ENCODE measurements at places on chromosomes 2 and 18.

GRCh38 chr2:117737846-117738245 lies 76.6 kb upstream of the DDX18 start:
- DNase-seq, result no peak

GRCh38 chr2:129443235-129443864 lies 536.1 kb upstream of the RAB6C start:
- DNase-seq, result no peak

- DNase-seq, result no peak
These were observed 10.6 kb downstream of the SCG2 start for GRCh38 chr2:223591596-223591995.

DNA sequence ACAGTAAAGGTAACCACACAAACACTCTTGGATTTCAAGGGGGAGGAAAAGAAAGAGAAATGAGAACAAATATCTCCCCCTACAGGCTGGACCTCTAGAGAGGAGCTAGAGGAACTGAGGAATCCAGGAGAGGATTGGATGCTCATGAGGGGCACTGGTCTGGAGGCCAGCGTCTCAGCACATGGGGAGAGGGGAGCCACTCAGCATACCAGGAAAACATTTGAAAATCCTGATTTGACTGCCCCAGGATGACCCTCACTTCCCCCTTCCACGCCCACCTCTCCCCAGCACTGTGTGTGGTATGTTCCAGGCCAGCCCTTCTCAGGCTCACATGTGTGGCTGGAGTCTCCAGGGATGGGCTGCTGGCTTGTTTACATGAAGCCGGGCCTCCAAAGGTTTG lies 396.8 kb upstream of the ID2 start:
- no peak for DNase-seq

DNA sequence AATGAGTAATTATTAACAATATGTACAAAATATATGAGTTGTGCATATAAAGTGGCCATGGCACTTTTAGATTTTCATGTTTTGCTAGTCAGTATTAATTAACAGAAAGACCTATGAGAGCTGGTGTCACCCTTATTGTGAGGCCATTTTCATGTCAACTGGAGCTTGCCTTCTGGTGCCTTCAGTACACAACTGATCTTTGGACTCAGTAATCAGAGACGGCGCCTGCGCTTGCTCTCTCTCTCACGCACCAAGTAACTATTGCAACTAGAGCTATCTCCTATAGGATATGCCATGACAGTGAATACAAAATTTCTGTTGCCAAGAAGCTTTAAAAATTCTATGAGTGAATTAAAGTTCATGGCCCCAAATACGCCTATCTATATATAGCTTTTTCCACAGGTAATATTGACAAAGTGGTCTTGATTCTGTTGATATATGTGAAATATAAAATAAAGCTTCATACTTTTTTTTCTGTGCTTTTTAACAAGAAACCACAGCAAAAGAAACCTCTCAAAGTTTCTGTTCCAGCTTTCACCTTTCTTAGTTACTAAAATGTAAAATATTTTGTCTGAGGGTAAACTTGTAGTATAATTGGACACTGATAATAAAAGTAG lies 2.9 kb downstream of the SERTAD2 start:
- DNase-seq, result no peak

DNA sequence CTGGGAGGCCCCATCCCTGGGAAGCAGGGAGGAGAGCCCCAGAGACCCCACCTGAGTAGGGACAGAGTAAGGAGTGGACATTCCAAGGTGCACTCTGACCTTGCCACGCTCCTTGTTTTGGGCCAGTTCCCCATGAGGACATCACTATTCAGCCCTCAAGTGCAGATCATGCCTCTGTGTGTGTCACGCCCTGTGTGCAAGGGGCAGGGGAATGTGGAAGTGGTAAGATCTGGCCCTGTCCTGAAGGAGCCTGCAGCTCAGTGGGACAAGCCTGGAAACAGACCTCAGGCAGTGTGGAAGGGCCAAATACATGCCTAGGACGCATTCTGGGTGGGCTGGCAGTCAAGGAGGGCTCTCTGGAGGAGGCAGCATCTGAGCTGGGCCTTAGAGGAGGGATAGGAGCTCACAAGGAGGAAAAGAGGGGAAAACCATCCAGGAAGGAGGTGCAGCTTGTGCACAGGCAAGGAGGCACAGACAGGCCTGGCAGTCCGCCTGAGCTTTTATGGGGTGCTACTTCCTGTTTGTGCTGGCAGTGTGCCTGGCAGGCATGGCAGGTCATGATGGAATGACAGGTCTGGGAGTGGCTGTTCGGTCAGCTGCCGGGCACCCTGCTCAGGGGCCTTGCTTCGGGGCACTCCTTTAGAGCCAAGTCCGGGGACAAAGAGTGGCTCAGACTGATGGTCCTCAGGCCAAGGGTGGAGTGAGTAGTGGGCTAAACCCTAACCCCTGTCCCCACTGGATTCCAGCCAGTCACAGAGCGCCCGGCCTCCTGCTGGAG lies 3.3 kb downstream of the KLHL30 start:
- DNase-seq, result no peak

DNA sequence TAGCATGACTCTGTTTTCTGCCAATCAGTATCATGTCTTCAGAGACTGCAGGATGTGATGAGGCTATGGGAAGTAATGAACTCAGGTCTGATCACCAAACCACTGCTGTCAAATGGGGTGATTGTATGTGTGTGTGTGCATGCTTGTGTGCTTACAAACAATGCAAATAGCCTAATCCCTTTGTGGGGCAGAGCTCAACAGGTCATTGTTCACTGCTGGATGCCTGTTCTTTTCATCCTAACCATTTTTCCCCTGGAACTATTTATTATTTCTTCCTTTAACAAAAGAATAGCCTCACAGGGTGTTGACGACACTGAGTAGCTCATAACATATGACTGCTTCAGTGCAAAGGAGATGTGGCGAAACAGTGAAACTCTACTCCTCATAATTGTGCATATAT lies 55.9 kb downstream of the NXPH2 start:
- DNase-seq, result no peak

DNA sequence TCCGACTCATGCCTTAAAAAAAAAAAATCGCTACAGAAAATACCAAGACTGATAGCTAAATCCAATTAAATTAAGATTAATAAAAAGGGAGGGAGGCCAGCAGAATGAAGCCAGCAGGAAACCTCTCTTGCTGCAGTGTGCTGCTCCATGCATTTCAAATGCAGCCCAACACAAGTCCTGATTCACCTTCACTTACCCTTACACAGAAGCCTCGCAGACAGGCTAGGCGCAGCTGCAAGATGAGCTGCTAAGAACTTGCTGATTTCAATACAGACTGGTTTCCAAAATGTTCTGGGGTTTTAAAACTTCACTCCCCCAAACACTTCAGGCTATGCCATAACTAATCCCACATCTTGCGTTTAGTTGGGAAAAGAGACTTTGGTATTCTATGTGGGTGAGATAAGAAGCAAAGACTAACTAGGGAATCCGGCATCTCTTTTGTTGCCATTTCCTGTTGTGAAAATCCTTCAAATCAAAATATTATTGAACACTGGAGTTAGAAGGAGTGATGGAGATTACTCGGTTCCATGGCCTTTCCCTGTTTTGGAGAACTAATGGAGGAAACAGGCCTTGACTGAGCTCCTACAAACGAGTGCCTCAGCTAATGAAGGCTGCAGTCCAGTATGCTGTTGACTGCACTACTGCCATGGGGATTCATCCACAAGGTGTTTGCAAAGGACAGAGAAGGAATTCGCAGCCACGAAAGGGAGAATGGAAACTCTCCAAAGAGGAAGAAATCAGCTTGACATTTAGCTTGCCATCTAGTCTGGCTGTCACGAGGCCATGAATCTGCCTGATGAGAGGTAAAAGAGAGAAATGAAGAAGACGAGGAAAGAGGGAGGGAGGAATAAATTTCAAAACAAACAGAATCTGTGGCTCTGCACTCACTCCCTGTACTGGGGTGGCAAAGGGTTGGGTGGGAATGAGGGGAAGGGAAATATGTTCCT lies 67.3 kb downstream of the CLHC1 start:
- no peak for DNase-seq

GRCh38 chr2:54546923-54547720 lies 91.0 kb downstream of the SPTBN1 start:
- DNase-seq, result no peak

DNA sequence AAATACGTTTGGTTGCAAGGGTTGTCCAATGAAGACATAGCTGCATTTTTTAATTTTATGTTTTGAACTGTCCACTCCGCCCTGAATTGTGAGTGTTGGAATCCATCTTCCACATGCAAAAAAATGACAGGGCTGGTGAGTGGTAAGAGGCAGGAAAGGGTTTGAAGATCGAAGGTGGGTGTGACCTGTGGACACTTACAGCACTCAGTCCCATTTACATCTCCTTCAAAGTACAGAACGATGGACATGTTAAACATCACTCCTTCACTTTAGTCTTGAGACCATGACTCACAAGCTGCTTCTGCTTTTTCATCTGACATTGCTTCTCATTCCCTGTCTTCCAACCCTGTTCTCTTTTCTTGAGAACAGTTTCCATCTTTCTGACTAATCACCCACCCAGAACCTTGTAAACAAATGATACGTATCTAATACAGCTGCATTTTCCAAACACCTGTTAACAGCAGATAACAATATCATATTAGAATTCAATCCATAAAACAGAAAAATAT lies 179.3 kb downstream of the ZNF516 start:
- DNase-seq, result no peak

Measured in right forelimb (tissue), 1 donor.